ENCODE measurements at places on chromosomes 16 and 17.

GRCh38 chr17:78795861-78796516 is 13.9 kb upstream of the CYTH1 start:
- DNase-seq: no peak

GRCh38 chr17:39563476-39563875 is 44.2 kb downstream of the NEUROD2 start:
- no peak for DNase-seq

GRCh38 chr16:55325080-55325447 is 1.1 kb downstream of the IRX6 start:
- DNase-seq: no peak

GRCh38 chr17:31488264-31488981 is 96.9 kb downstream of the RAB11FIP4 start:
- no peak for DNase-seq

- no peak for DNase-seq
These were observed 17.0 kb downstream of the DHODH start for GRCh38 chr16:72025404-72026114.

All from AG09309 (cell line).